ENCODE measurements at places on chromosomes 5 and 9.

GRCh38 chr9:126514037-126514821 lies 99.5 kb upstream of the LMX1B start:
- DNase-seq = no peak

DNA sequence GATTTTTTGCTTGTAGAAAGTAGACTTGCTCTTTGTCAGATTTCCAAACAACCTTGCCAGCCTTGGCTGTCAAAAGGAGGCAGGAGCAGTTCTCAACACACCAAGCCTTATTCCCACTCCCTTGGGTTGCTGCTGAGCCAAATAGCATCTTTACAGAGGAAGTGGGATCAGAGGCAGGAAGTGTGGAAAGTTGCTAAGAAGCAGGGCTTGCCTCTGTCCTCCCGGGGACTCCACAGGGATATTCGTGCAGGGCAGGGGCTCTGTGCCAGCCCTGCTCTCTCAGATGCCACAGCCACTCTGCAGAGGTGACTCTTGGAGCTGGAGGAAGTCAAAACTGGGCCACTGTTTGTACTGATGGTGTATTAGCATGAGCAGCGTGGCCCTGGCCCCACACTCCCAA lies 24.3 kb downstream of the PTPDC1 start:
- DNase-seq = no peak

- no peak for DNase-seq
Observed at GRCh38 chr5:169131616-169132301, 169.2 kb downstream of the SLIT3 start.

DNA sequence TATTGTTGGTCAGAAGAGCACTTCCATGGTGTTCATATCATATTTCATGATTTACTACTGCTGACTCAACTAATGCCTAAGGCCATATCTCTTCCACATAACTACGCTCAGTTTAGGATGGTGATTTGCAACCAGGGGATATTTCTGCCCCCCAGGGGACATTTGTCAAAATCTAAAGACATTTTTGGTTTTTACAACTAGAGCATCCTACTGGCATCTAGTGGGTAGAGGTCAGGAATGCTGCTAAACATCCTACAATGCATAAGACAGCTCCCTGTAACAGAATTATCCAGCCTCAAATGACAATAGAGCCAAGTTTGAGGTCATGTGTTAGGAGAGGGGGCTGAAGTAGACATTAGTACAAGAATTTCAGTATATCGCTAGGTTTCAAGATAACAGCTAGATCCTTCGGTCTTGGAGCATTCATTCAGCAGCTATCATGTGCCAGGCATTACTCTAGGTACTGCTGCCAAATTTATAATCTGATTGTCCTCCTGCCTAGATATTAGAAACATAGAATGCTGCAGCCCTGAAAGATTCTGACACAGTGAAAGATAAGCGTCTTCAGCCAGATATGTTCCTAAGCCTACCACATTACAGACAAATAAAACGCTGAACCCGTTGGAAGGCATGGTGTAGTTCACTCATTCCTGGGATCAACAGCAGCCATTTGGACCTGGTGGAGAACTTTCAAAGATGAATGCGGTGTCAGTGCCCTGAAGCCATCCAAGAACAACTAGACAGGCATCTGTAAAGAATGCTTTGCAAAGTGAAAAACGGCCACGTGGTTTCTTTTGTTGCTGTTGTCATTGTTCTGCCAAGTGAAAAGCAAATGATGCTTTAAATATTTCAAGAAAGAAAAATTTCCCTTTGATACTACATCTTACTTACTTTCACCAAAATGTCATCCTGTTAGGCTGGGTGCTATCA lies 55.5 kb upstream of the FST start:
- no peak for DNase-seq

GRCh38 chr9:14485366-14485765 lies 171.4 kb upstream of the NFIB start:
- DNase-seq = no peak

DNA sequence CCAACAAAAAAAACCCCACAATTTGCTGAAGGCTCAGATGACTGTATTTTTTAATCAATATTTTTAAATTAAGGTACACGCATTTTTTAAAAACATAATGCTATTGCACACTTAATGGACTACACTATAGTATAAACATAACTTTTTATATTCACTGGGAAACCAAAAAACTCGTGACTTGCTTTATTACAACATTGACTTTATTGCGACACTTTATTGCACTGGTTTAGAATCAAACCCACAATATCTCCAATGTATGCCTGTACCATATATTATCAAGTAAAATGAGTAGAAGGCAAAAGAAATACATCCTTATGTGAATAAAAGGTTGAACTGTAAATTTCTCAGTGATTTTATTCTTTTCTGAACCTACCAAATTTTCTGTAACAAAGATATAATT lies 53.7 kb downstream of the RICTOR start:
- no peak for DNase-seq

DNA sequence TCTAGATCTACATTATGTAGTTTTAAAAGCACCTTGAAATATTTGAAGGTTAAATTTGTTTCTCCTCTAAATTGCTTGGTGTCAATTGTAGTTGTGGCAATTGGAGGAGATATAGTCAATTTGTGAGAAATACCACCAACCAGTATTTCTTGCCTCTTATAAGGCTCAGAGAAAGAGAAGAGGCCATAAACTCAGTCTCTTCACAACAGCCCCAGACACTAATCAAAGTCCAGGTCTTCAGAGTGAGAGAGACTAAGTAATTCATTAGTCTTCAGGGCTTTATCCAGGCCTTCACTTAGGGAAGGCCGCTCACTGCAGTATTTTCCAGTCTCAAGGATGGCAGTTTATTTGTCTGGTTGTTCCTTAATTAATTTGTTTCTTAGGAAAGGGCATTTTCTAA lies 168.0 kb upstream of the RGMB start:
- DNase-seq = no peak

- DNase-seq = no peak
Observed at GRCh38 chr9:108789742-108790141, 66.0 kb downstream of the ACTL7B start.

DNA sequence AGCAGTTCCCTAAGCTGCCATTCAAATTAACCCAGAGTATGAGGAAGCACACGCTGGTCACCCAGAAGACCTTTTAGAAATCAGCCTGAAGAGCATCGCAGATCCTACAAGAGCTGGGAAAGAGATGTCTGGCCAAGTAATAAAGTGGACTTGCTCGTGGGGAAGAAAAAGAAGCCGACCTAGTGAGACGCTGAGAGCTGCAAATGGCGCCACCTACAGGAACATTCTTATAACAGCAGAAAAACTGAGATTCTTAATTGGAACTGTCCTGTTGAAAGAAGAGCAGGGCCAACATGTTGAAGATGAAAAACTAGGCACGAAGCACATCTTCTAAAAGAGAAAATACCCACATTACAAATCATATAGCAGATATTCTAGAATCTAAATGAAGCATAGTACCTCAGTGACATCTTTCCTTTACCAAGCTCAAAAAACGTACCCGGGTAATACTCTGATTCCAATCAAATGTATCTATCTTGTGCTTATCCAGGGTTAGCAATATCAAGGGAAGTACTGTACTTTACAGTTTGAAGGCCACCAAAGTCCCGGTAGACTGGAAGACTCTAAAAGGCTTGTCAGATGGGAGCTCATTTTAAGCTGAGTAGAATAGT lies 3.9 kb upstream of the GNAQ start:
- DNase-seq = peak; percentile 77

GRCh38 chr9:72658703-72659102 lies 137.3 kb downstream of the TMC1 start:
- DNase-seq = no peak

DNA sequence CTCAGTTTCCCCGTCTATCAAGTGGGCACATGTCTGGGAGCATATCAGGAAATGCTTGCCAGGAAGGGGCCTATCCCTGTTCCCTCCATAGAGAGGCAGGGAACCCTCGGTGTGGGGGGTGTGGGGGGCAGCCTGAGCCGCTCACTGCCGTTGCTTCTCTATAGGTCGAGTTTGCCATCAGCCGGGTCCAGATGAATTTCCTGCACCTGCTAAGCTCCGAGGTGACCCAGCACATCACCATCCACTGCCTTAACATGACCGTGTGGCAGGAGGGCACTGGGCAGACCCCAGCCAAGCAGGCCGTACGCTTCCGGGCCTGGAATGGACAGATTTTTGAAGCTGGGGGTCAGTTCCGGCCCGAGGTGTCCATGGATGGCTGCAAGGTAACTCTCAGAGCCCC lies 13.8 kb upstream of the ORM1 start:
- DNase-seq = no peak

DNA sequence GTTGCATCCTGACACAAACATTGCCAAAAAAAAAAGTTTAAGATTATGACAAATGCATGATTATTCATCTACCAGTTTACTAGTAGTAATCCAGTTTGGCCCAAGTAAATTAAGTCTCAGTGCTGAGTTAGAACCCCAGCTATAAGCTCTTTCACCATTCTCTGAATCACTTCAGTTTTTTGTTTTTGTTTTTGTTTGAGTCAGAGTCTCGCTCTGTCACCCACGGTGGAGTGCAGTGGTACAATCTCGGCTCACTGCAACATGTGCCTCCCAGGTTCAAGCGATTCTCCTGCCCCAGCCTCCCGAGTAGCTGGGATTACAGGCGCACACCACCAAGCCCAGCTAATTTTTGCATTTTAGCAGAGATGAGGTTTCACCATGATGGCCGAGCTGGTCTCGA lies 1.5 kb upstream of the PCYOX1L start:
- no peak for DNase-seq

DNA sequence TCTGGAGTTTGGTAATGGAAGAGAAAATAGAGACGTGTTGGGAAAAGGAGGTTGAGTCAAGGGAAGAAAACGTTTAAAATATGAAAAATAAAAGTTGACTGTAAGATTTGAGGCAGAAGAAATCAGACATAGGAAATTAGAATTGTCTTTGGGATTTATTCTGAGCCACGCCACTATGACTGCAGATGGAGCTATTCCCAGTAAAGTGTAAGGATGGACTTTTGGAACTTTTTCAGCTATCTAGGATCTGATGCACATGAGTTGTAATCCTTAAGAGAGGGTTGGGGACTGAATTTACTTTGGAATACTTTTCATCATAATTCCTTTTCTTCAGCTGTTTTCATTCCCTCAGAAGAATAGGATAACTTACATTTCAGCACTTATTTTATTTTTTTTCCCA lies 336.7 kb downstream of the FAM170A start:
- no peak for DNase-seq

GRCh38 chr5:81450940-81451339 lies 57.0 kb upstream of the ACOT12 start:
- peak; percentile 56 for DNase-seq

GRCh38 chr9:34331196-34331595 lies 1.8 kb downstream of the NUDT2 start:
- no peak for DNase-seq

DNA sequence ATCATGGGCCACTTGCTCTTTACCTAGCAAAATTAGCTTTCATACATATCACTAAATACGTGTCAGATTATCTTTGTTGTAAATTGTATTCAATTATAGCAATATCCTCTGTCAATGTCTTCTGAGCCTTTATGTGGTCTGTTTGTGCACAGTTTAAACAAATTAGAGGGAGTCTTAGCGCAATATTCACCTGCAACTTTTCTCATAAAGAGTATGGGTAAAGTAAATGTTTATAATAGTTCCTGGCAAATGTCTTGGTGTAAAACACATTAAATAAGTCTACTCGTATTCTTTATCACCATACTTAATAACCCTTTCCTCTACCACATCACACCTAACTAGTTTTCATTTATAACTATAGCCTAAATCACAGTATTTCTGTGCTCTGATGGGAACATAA lies 169.0 kb downstream of the PCSK1 start:
- DNase-seq = no peak

- no peak for DNase-seq
Observed at GRCh38 chr5:176559683-176560082, 10.5 kb downstream of the CDHR2 start.

GRCh38 chr5:119789406-119790117 lies 160.2 kb downstream of the FAM170A start:
- no peak for DNase-seq

DNA sequence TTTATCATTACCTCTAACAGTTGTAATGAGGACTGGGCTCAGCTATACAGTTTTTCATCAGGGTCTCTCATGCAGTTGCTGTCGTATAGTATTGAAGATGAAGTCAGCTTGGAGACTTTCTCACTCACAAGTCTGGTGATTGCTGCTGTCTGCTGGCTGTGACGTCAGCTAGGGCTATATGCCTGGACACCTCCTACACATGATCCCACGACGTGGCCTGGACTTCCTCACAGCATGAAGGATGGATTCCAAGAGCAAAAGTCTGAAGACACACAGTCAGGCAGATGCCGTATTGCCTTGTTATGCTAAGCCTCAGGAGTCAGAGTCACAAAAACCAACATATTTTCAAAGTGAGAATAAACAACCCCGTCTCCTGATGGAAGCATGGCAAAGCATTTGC lies 193.3 kb downstream of the LURAP1L start:
- no peak for DNase-seq

GRCh38 chr5:55904152-55904551 lies 53.0 kb downstream of the IL31RA start:
- DNase-seq = no peak

DNA sequence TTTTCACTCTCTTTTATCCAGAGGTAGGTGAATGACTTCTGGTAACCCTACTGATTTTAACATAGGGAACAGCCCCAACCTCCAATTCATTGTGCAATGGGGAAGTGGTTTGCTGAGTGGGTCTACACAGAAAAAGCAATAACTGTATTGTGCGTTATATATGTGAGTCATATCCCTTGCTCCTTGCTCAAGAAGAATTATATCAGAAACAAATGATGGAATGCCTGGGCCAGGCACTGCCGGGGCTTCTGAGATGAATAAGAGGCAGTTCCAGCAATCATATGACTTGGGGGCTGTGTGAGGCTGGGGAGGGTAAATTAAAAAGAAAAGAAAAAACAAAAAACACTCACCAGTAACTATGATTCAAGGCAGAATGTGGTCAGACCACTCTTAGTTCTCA lies 79.2 kb upstream of the ABCA1 start:
- no peak for DNase-seq

- no peak for DNase-seq
Observed at GRCh38 chr5:159206368-159206767, 3.0 kb downstream of the RNF145 start.

GRCh38 chr5:57662991-57663390 lies 180.4 kb upstream of the ACTBL2 start:
- DNase-seq = no peak

GRCh38 chr9:106529616-106530015 lies 333.4 kb upstream of the ZNF462 start:
- DNase-seq = no peak

GRCh38 chr5:6747103-6747502 lies 33.9 kb downstream of the TENT4A start:
- no peak for DNase-seq

GRCh38 chr5:111528056-111528455 lies 15.7 kb upstream of the STARD4 start:
- DNase-seq = no peak

- no peak for DNase-seq
Observed at GRCh38 chr5:153774686-153775085, 264.0 kb downstream of the FAM114A2 start.

- no peak for DNase-seq
Observed at GRCh38 chr9:90854637-90855175, 53.1 kb downstream of the SYK start.

- no peak for DNase-seq
Observed at GRCh38 chr5:56164376-56164775, 68.8 kb downstream of the ANKRD55 start.

All from NCI-H2029 (cell line).